ENCODE measurements at places on chromosomes 6 and 20.

GRCh38 chr6:22145823-22146677 lies 150.8 kb downstream of the PRL start:
- no peak for DNase-seq

- no peak for DNase-seq
Measured at GRCh38 chr20:57319584-57319983, 10.0 kb upstream of the SPO11 start.

DNA sequence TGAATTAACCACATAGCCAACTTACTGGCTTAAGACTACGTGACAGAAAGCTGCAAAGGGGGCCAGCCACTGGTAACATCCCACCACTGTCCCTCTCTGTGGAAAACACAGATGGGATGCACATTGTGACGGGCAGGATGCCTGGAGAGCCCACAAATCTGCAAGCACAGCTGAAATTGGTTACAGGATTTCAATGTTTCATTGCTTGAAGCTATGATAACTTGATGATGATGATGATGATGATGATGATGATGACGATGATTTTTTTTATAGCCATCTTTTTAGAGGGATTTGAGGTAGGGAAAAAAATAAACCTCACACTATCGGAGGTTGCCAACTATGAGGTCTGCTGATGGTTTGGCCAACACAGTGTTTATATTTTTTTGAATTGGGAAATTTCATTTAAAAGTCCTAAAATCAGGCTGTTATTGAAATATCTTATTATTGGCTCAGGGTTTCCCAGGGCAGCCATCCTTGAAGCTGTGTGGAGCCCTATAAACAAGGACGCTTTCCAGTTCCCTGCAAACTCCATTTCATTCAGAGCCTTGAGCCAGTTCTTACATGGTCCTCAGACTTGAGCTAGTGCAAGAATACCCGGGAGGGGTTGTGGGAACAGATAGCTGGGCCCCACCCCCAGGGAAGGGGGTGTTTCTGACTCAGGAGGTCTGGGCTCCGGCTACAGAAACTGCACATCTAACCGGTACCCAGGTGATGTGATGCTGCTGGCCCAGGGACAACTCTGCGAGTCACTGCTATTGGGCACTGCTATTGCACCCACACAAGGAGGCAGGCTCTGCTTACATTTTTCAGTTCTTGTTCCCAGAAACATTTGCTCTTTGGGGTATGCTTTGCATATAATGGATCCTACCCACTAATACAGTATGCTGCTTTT lies 27.1 kb downstream of the BCAS1 start:
- no peak for DNase-seq

DNA sequence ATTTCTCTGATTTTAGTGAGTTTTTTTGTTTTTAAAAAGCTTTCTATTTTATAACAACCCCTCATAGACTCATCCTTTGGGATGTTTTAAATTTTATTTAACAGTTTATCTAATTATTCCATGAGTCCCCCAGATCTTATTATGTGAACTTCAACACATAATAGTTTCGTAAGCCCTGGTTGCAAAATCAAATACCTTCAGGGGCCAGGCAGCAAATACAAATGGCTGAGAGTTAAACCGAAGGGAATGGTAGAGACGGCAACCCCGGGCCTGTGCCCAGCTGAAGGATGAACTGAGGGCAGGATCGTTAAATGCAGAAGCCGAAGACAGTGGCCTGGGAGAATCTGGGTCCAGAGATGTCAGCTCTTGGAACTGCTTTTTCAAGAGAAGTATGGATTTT lies 88.4 kb downstream of the RTN4IP1 start:
- DNase-seq, result no peak

DNA sequence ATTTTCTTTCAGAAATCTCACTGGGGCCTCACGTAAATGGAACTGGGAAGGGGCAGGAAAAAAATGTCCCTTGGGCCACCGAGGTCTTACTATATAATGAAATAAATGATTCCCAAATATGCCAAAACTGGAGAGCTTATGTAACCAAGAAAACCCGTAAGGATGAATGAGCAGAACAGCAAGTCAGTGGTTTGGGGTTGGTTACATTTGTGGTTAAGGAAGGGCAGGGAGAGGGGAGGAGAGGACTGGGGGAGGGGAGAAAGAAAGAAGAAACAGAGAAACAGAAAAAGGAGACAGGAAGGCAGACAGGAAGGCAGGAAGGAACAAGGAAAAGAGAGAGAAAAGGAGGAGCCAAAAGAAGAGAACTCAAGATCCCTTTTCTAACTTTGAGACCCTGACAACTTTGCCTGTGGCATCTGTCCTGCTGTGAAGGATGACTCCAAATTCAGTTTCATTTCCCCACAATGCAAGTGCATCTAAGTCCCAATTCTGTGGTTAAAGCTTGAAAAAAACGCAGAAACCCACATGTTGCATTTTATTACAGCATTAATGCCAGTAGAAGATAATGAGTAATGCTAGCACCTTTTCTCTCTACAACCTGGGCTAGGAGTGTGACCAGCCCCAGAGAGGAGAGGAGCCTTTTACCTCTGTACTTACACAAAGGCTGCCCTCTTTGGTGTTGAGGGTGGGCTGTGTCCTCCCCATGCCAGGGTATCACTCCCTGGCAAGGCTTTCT lies 10.8 kb upstream of the ARMC2 start:
- no peak for DNase-seq

DNA sequence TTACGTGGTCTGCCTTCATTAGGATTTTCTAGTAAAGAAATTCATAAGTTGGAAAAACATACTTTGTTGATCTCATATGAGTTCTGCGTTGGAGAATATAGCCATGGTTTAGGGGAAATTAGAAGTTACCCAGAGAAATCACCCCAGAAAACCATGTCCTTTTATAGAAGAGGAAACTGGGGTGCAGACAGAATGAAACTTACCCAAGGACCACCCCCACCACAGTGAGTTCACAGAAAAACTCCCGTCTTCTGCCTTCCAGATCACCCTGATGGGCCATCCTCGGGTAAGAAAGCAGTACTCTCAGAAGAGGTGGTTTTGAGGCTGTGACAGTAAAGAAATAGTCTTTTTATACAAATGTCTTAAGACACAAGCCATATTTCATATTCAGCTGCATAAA lies 25.1 kb upstream of the MAFB start:
- no peak for DNase-seq

- DNase-seq, result no peak
Measured at GRCh38 chr6:34059136-34059731, 86.7 kb downstream of the GRM4 start.

Data from stimulated activated CD4-positive, alpha-beta T cell treated with anti-CD3 and anti-CD28 coated beads, Interleukin-1b, Interleukin-23, amount 100 ng/mL, for 1 hour (primary cell).